ENCODE measurements at places on chromosomes 5 and 9.

DNA sequence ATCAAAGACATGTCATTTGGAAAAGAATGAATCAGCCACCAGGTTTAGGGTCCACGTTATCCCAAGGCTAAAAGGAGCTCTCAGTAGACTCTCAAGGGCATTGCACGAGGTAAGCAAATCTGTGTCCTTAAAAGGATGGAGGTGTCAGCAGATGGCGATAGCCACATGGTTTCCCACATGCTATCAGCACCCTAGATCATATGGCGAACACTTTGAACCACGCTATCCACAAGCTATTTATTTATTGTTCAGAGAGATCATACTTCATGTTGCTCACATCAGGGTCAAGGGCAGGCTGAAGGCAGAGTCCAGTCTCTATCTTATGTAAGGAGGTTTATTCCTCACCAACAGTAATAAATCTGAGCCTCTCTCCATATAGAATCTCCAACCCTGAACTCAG is 43.7 kb downstream of the CDH6 start:
- H3K36me3 ChIP-seq, result no peaks in the 10 kb centered on the region
- DNase-seq, result no peak
- no peak overlapping the region for H3K4me3 ChIP-seq
- H3K27me3 ChIP-seq, result no peaks in the 10 kb centered on the region
- H3K27ac ChIP-seq, result no peak overlapping the region

- H3K27ac ChIP-seq, result no peak overlapping the region
- no peak overlapping the region for H3K4me3 ChIP-seq
- DNase-seq, result no peak
- peaks cover 5% of the 10 kb centered on the region for H3K36me3 ChIP-seq
These were observed 27.9 kb downstream of the RFX3 start for GRCh38 chr9:3497857-3498256.

- H3K27me3 ChIP-seq, result no peaks in the 10 kb centered on the region
- peak overlapping the region; percentile 82 for H3K27ac ChIP-seq
- no peaks in the 10 kb centered on the region for H3K36me3 ChIP-seq
These were observed 665.5 kb upstream of the ZNF608 start for GRCh38 chr5:125411744-125412560.

DNA sequence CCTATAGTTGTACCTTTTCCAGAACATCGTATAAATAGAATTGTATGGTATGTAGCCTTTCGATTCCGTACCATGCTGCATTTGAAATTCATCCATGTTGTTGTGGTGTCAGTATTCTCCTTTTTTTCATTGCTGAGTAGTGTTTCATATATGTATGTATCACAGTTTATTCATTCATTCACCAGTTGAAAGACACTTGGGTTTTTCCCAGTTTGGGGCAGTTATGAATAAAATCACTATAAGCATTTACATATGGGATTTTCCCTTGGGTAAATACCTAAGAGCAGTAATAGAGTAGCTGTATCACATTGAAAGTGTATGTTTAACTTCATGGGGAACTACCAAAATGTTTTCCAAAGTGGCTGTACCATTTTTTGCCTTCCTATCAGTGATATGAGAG is 16.1 kb upstream of the FKTN start:
- no peak overlapping the region for H3K4me3 ChIP-seq
- H3K4me1 ChIP-seq, result peaks cover 7% of the 10 kb centered on the region
- no peak overlapping the region for H3K27ac ChIP-seq
- peaks cover 5% of the 10 kb centered on the region for H3K36me3 ChIP-seq
- no peak for DNase-seq

GRCh38 chr5:95583992-95584391 is 29.1 kb downstream of the ARSK start:
- peaks cover 10% of the 10 kb centered on the region for H3K36me3 ChIP-seq
- no peaks in the 10 kb centered on the region for H3K4me1 ChIP-seq
- H3K27me3 ChIP-seq, result no peaks in the 10 kb centered on the region

All from stimulated activated naive B cell treated with anti-CD40 and anti-IgM and Interleukin-4, amounts not matched to agents 10 μg/mL and 1 μg/mL and 100 μg/mL, for 72 hours (primary cell).